Vagina (tissue), 2 donors: ENCODE measurements at places on chromosomes 11 and 22. TPM values are rescaled to one million over a fixed set of nuclear protein-coding genes. Genes with fewer than 3 reads are reported as not detected.

GRCh38 chr11:75959540-75959939 lies 144.5 kb downstream of the UVRAG start:
- no peak for DNase-seq
- H3K27ac ChIP-seq, result no peak overlapping the region
- H3K4me1 ChIP-seq, result no peaks in the 10 kb centered on the region
- no peaks in the 10 kb centered on the region for H3K36me3 ChIP-seq

- H3K4me3 ChIP-seq, result no peak overlapping the region
- H3K36me3 ChIP-seq, result no peaks in the 10 kb centered on the region
- no peak for DNase-seq
- no peak overlapping the region for H3K27ac ChIP-seq
- H3K27me3 ChIP-seq, result no peaks in the 10 kb centered on the region
These were observed 60.2 kb upstream of the LYVE1 start for GRCh38 chr11:10628508-10629236.

DNA sequence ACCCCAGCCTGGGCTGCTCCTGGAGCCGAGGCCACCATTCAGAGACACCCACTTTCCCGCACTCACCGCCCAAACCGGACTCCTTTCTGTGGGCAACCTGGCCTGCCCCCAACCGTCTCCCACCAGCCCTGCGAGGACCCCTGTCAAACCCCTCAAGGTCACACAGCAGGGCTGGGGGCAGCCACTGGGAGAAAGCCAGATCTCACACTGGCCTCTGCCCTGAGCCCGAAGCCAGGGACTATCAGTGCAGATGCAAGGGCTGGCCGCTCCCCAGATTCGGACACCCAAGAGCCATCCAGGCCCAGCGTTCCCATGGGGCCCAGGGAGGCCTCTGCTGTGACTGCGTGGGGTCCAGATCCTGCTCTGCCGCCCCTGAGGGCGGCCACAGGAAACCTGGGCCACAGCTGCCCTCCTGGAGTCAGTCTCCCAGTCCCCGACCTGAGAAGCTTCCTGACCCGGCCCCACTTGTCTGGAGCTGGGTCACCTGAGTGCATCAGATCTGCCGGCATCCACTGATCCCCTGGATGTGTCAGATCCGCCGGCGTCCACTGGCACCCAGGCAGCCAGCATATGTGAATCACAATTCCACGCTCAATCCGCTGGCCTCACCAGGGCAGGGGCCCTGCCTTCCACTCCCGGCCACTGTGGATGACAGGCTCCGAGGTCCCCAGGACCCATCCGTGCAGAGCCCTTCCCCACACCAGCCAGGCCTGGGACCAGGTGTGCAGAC lies 139.7 kb downstream of the BRD1 start:
- H3K4me3 ChIP-seq, result no peak overlapping the region
- H3K27me3 ChIP-seq, result no peaks in the 10 kb centered on the region
- DNase-seq, result peak; percentile 93
- no peaks in the 10 kb centered on the region for H3K36me3 ChIP-seq
- H3K27ac ChIP-seq, result no peak overlapping the region

DNA sequence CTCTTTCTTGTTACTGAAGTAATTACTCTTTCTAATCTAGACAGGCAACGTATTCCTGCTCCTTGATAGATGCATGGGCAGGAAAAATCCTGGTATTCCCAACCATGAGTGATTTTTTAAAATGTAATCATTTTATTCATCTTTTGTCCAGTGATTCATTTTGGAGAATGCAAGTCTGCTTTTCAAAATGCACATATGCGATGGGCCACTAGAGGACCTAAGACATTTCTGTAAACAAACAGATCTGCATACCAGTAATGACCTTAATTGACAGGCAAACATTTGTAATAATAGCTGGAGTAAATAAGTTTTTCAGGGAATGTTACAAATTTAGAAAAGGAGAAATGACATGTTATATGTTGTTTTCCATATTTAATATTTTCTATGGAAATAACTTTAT lies 1167.6 kb downstream of the JRKL start:
- no peak for DNase-seq
- H3K36me3 ChIP-seq, result no peaks in the 10 kb centered on the region
- H3K4me3 ChIP-seq, result no peak overlapping the region
- H3K27me3 ChIP-seq, result no peaks in the 10 kb centered on the region
- no peaks in the 10 kb centered on the region for H3K4me1 ChIP-seq

- H3K4me3 ChIP-seq, result no peak overlapping the region
- no peak overlapping the region for H3K27ac ChIP-seq
- no peaks in the 10 kb centered on the region for H3K36me3 ChIP-seq
- DNase-seq, result no peak
- no peaks in the 10 kb centered on the region for H3K4me1 ChIP-seq
- no peaks in the 10 kb centered on the region for H3K27me3 ChIP-seq
These were observed 24.7 kb upstream of the SOX6 start for GRCh38 chr11:16380941-16381568.

DNA sequence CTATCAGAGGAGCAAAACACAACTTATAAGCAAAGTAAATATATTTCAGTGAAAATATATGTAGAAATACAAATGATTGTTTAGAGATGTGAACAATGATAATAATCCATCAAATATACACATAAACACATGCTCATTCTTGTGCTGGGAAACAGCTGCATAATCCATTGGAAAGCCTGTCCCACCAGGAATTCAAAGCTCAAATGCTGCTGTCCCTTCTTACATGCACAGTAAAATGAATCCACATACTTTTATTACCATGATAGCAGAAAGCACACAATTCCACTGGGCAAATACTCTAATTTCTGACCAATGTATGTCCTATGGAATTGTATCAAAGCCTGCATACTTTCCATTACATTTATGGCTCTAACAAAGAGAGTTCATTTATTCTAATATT lies 44.5 kb downstream of the SOX6 start:
- no peak for DNase-seq
- no peak overlapping the region for H3K4me3 ChIP-seq
- no peak overlapping the region for H3K27ac ChIP-seq
- H3K4me1 ChIP-seq, result no peaks in the 10 kb centered on the region
- H3K36me3 ChIP-seq, result no peaks in the 10 kb centered on the region

- H3K4me1 ChIP-seq, result no peaks in the 10 kb centered on the region
- no peaks in the 10 kb centered on the region for H3K27me3 ChIP-seq
- no peak overlapping the region for H3K4me3 ChIP-seq
- no peak for DNase-seq
- no peaks in the 10 kb centered on the region for H3K36me3 ChIP-seq
- H3K27ac ChIP-seq, result no peak overlapping the region
These were observed 42.1 kb upstream of the MMP7 start for GRCh38 chr11:102572554-102573220.

DNA sequence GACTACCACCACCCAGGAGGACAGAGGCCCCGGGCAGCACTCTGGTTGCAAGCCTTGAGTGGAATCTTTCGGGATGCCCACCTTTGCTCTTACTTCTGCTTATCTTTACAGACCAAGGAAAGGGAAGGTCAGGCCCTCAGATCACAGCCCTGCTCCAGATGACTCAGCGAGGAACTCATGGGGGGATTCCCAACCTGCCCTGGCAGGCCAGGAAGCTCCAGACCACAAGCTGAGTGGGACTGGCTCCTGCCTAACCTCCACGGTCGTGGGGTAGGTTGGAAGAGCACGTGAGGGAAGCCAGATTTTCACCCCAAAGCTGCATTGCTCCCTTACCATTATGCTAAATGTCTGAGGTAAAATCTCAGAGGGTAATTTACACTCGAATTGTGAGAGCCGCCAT lies 11.8 kb downstream of the TBC1D10A start:
- peaks cover 99% of the 10 kb centered on the region for H3K4me1 ChIP-seq
- no peak for DNase-seq
- no peaks in the 10 kb centered on the region for H3K36me3 ChIP-seq
- H3K4me3 ChIP-seq, result no peak overlapping the region

DNA sequence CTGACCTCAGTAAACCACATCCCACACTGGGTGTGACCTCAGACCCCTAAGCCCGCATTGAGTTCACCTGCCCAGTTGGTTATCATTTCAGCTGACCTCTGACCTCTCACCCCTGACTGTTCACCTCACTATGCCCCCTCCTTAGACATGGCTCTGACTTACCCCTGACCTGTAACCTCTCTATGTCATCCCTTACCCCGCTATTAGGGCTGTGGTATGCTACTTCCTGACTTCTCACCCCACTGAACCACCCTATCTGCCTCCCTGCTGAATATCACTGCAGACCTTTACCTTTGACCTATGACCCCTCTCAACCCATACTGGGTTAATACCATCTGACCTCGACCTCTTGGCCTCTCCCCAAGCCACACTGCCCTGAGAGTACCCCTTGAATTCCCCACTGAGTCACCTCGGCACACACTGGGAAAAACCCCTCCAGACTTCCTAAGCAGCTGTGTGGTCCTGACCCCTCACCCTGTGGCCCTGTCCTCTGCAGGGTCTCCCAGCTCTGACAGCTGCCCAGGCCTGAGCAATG lies 8.3 kb downstream of the PLCB3 start:
- no peak overlapping the region for H3K4me3 ChIP-seq
- peaks cover 64% of the 10 kb centered on the region for H3K36me3 ChIP-seq
- H3K27me3 ChIP-seq, result no peaks in the 10 kb centered on the region

GRCh38 chr11:122681070-122681469 lies 25.5 kb downstream of the UBASH3B start:
- H3K27ac ChIP-seq, result no peak overlapping the region
- no peaks in the 10 kb centered on the region for H3K4me1 ChIP-seq
- H3K27me3 ChIP-seq, result no peaks in the 10 kb centered on the region
- DNase-seq, result no peak
- H3K36me3 ChIP-seq, result no peaks in the 10 kb centered on the region
- no peak overlapping the region for H3K4me3 ChIP-seq

DNA sequence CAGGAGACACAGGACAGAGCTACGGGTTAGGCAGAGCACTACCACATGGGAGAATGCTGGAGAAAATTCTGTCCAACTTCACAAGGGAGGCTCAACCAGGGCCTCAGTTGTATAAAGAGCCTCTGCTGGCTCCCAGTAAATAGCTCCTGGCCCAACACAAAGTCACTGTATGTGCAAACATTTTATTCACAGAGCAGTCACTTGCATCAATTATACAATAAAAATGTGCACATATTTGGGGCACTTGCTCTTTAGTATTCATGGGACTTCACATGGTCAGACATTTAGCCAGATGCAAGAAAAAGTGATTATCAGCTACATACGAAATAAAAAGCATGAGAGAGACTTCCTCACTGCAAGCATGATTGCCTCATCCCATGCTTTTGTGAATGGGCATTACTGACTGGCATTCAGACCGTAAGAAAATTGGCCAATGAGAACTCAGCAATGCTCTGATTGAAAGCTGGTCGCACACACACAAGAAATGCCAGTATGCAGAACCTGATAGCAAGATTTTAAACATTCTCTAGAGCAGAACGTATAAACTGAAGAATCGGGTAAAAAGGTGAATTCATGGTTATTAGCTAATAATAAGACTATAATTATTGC lies 39.4 kb downstream of the BLID start:
- no peaks in the 10 kb centered on the region for H3K27me3 ChIP-seq
- H3K36me3 ChIP-seq, result no peaks in the 10 kb centered on the region
- no peak overlapping the region for H3K27ac ChIP-seq
- DNase-seq, result no peak
- no peak overlapping the region for H3K4me3 ChIP-seq
- H3K4me1 ChIP-seq, result no peaks in the 10 kb centered on the region

DNA sequence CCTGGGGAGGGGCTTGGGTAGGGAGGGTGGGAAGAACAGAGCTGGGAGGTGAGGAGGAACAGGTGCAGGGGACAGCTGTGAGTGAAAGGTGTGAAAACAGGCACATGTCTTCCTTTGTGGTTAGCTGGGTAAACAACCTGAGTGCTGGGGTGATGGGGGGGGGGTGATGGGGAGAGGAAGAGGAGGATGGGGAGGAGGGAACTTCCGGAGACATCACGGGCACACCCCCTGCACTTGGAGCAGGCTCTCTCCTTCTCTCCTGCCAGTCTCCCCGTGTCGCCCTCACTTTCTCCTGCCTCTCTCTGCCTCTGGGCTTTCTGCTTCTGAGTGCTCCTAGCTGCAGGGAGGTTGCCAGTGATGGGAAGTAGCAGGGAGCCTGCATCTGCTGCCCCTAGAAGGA lies 8.8 kb downstream of the CXCR5 start:
- H3K4me3 ChIP-seq, result no peak overlapping the region
- H3K36me3 ChIP-seq, result peaks cover 7% of the 10 kb centered on the region
- H3K27ac ChIP-seq, result no peak overlapping the region
- H3K27me3 ChIP-seq, result no peaks in the 10 kb centered on the region
- no peak for DNase-seq

- no peak overlapping the region for H3K27ac ChIP-seq
- DNase-seq, result peak; percentile 34
- no peaks in the 10 kb centered on the region for H3K27me3 ChIP-seq
- H3K4me3 ChIP-seq, result no peak overlapping the region
These were observed 114.0 kb downstream of the ZNF280B start for GRCh38 chr22:22394591-22394990.

DNA sequence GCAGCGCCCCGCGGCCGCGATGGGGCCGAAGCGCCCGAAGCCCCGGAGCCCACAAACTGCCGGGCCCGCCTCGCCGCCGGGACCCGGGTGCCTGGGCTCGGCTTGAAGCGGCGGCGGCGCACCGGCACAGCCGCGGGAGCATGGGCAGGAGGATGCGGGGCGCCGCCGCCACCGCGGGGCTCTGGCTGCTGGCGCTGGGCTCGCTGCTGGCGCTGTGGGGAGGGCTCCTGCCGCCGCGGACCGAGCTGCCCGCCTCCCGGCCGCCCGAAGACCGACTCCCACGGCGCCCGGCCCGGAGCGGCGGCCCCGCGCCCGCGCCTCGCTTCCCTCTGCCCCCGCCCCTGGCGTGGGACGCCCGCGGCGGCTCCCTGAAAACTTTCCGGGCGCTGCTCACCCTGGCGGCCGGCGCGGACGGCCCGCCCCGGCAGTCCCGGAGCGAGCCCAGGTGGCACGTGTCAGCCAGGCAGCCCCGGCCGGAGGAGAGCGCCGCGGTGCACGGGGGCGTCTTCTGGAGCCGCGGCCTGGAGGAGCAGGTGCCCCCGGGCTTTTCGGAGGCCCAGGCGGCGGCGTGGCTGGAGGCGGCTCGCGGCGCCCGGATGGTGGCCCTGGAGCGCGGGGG lies 346 bp downstream of the FJX1 start:
- no peaks in the 10 kb centered on the region for H3K27me3 ChIP-seq
- H3K36me3 ChIP-seq, result no peaks in the 10 kb centered on the region
- DNase-seq, result no peak

The FBXO7 gene
- 70.2 TPM for total RNA-seq

The IFTAP gene
- 13.0 TPM for total RNA-seq

The INPP5J gene
- total RNA-seq, result 5.9 TPM
